ENCODE measurements at places on chromosomes 13 and 19.

- no peaks in the 10 kb centered on the region for H3K27me3 ChIP-seq
- peaks cover 9% of the 10 kb centered on the region for H3K36me3 ChIP-seq
- H3K27ac ChIP-seq, result no peak overlapping the region
- peaks cover 11% of the 10 kb centered on the region for H3K4me1 ChIP-seq
Measured at GRCh38 chr19:19059018-19059836, 4.6 kb upstream of the SLC25A42 start.

GRCh38 chr13:113002206-113002912, 33.3 kb downstream of the MCF2L start:
- no peak overlapping the region for H3K27ac ChIP-seq
- no peak overlapping the region for H3K4me3 ChIP-seq
- no peak for DNase-seq

DNA sequence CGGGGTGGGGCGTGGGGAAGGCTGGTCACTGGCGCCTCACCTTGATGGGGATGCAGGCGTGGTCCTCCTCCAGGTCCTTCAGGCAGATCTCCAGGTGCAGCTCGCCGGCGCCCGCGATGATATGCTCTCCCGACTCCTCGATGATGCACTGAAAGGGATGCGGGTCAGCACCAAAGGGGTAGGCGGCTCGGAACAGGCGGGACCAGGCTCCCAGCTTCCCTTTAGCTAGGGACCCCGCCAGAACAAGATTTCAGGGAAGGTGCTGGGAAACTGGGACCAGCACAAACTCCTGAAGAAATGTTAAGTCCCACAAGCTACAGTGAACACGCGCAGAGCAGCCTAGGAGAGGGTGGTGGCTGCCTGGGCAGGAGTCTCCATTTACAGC, 6.0 kb downstream of the EEF2 start:
- DNase-seq, result no peak
- no peaks in the 10 kb centered on the region for H3K27me3 ChIP-seq
- H3K4me1 ChIP-seq, result peaks cover 23% of the 10 kb centered on the region
- H3K27ac ChIP-seq, result no peak overlapping the region

DNA sequence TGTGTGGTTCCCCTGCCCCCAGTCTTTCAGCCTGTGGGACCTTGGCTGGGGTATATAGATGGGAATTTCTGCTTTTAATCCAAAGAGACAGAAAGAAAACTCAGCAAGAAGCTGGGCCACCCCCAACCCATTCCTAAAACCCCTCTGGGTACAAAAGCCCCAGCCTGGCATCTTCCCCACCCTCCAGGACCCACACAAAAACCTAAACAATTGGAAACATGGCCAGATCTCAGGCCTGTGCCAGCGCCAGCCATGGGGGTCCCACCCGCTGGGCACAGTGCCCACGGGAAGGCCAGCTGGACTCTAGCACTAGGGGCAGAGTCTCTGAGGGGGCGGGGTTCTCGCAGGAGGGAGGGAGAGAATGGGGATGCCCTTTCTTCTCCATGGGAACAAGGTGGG, 8.6 kb downstream of the LYL1 start:
- peaks cover 1% of the 10 kb centered on the region for H3K36me3 ChIP-seq
- H3K27ac ChIP-seq, result no peak overlapping the region
- H3K4me3 ChIP-seq, result no peak overlapping the region
- peaks cover 12% of the 10 kb centered on the region for H3K4me1 ChIP-seq
- no peak for DNase-seq

Measured in activated T-helper 1 cell treated with anti-CD3 and anti-CD28 coated beads, Interleukin-12 subunit alpha, Interleukin-12 subunit beta, Interleukin-2, Interleukin-4 antibody, amounts not matched to agents 30 ng/mL and 10 ng/mL and 1 ng/mL, durations not matched to agents 14 hours and 24 hours and 36 hours (primary cell).